CD8-positive, alpha-beta memory T cell (primary cell): ENCODE measurements at places on chromosomes 3 and 15. TPM values are rescaled to one million over a fixed set of nuclear protein-coding genes. Genes with fewer than 3 reads are reported as not detected.

DNA sequence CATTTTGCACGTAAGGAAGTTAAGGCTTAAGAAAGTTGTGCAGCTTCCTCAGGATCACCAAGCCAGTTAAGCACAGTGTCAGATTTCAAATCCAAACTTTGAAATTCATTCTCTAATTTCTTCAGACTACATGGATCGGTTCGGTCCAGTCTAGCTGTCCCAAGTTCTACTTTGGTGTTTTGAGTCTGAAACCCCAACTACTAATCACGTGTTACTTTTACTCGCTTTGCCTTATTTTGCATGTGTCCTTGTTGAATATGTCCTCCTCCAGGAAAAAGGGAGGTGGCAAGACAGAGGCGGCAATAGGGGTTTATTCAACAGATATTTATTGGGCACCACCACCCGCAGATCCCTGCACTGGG lies 522 bp upstream of the GXYLT2 start:
- DNase-seq: no peak

The AADACL2 gene
- not detected for total RNA-seq

DNA sequence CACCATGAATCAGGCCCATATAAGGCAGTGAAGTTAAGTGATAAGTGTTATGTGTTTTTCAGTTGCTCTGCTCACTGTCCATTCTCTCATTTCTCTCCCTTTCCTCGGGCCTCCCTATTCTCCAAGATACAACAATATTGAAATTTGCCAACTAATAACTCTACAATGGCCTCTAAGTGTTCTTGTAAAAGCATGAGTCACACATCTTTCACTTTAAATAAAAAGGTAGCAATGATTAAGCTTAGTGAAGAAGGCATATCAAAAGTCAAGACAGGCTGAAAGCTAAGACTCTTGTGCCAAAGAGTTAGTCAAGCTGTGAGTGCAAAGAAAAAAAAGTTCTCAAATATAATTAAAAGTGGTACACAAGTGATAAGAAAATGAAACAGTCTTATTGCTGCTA lies 675.4 kb downstream of the OTOL1 start:
- DNase-seq: no peak

The ANKRD34C gene
- total RNA-seq: not detected

GRCh38 chr3:4577721-4578120 lies 84.6 kb downstream of the ITPR1 start:
- DNase-seq: no peak

The LRRIQ4 gene
- total RNA-seq: 0.15 TPM

The XPC gene
- 38.8 TPM for total RNA-seq

The CHL1 gene
- total RNA-seq: not detected

DNA sequence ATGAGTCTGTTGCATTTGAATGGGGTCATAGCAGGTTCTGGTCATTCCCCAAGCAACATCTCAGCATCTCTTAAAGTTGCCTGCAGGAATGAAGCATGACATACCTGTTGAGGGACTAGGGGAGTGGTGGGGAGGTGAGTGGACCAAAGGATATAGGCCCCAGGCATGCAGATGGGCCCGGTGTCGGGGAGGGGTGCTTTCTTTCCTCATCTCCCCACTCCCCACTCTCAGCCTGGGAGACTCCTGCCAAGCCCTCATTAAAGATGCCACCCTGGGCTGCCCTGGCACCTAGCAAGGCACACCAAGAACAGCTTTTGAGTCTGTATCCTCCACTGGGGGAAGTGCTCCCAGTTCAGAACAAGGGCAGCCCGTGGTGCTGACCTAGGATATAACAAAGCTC lies 54.2 kb downstream of the GRIP2 start:
- DNase-seq: no peak

DNA sequence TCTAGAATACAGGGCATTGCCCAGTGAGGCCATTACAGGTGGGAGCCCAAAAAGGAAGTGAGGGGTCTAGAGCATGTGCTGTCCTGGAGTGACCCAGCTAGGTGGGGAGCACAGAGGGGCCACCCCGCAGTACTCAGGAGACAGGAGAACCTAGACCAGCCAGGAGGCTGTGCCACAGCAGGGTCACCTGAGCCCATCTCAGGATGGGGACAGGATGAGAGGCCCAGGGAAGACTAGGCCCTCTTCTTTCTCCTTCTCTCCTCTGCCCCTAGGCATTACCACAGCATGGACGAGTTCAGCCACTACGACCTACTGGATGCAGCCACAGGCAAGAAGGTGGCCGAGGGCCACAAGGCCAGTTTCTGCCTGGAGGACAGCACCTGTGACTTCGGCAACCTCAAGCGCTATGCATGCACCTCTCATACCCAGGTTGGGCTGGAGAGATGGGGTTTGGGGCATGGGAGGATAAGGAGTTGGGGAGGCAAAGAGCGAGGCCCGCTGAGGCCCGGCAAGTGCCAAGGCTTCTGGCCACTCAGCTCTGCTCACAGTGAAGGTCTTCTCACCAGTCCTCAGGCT lies 20.6 kb downstream of the LOXL1 start:
- no peak for DNase-seq

GRCh38 chr3:4508048-4508981 lies 15.2 kb downstream of the ITPR1 start:
- DNase-seq: no peak

- DNase-seq: no peak
Measured at GRCh38 chr15:75036212-75036616, 12.8 kb downstream of the PPCDC start.

The KAT2B gene
- total RNA-seq: 48.7 TPM

The STX19 gene
- not detected for total RNA-seq

GRCh38 chr3:55622116-55622515 lies 135.0 kb upstream of the WNT5A start:
- no peak for DNase-seq

DNA sequence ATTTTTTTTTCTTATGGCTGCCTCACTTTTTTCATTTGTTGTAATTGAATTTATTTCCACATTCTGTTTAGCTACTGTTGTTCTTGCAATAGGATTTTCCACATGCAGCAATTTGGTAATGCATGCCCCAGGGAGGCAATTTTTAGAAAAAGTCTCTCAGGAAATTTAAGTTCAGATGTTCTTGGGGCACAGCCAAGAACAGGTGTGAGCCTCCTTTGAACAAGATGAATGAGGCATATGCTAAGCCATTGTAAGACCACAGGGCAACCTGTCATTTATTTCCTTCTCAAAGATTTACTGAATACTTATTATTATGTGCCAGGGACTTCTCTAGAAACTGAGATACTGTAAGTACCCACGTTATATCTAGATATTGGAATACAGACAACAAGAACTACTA lies 549.5 kb downstream of the DIPK2A start:
- no peak for DNase-seq

- DNase-seq: no peak
Measured at GRCh38 chr3:114194750-114195149, 15.9 kb upstream of the DRD3 start.

The H1-8 gene
- total RNA-seq: not detected

DNA sequence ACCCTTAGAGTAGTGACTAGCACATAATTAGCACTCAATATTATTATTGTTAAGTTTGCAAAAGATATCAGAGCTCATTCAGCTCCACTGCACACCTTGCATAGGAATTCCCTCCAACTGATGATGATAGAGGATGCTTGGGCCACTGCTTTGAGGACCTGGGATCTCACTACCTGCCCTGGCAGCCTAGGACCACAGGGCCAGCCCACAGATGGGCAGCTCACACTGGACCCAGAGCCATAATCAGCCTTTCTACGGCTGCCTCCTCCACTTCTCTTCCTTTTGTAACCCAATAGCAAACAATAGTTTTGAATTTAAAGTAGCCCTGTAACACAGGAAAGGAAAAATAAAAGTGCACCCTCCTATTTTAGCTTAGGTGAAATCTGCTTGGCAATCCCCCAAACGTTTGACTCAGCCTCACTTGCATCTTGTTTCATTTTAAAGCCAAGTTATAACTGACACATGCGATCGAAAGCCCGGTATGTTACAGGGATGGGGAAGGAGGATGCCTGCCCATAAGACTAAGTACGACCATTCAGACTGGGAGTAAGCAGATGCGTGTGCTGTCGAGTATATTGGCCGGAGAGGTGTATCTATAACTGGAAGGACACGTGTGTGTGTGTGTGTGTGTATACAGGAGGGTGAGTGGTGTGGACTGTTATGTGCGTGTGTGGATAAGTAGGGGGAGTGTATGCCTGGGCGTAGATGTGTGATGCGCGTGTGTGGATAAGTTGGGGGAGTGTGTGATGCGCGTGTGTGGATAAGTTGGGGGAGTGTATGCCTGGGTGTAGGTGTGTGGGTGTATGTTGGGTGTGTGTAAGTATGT lies 65.9 kb downstream of the CPN2 start:
- DNase-seq: no peak

DNA sequence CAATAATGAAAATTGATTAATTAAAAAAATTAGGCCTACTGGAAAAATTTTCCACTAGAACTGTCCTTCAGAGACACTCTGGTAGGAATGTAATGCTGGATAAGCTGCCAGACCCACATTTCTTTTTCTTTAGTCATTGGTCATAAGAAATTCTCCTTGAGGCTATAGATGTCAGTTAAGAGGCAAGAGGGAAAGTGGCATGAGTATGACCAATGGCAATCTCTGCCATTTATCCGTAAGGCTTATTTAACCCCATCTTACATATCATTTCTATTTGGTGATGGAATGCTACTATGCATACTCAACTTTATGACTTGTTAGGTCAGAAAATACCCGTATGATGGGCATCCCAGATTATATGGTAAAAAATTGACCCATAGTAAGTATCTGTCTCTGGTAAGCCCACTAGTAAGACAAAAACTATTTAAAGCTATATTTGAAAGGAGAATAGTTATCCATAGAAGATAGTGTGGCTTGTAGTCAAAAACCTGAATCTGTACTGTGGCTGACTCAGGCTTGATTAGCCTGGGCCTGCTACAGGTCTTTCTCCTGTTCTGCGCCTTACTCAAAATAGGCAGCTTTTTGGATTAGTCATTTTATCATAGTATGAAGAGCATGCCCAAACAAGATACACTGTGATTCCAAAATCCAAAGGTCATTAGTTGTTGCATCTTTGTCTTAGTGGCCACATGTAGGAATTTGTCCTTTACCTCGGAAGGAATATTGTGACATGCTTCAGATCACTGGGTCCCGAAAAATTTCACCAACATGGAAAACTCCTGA lies 314.7 kb downstream of the PYDC2 start:
- DNase-seq: no peak

GRCh38 chr3:58952128-58952917 lies 97.5 kb downstream of the CFAP20DC start:
- DNase-seq: no peak

DNA sequence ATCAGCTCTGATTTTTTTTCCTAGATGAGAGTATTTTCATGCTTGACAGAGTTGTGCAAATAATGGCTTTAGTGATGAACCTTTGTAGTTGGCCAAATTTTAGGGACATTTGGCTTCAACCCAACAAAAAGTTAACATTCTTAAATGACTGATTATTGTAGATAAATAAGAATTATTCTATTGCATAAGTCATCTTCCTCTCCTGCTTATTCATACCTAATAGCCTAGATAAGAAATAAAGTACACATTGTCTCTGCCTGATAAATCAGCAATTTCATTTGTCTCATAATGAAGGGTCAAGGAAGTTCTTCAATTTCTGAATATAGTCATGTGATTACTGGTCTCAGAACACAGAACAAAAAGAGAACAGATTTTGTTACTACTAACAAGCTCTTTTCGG lies 428.9 kb upstream of the IL12A start:
- DNase-seq: no peak

GRCh38 chr3:154955907-154956533 lies 124.1 kb upstream of the MME start:
- DNase-seq: no peak

DNA sequence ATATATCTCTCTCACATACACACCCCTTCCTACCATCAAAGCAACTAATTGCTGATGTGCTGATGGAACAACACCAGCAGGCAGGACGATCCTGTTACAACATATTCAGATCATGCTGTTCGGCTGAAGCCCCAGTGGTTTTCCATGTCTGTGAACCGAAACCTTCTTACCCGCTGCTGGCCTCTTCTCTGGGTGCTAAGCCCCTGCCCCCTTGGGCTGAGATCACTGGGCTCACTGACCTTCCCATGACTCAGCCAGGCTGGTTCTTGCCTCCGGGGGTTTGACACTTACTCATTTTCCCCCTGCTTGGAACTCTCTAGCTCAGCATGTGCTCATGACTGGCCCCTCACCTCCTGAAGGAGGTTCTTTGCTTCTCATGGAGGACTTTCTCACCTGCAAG lies 122.0 kb upstream of the RGMA start:
- DNase-seq: no peak

DNA sequence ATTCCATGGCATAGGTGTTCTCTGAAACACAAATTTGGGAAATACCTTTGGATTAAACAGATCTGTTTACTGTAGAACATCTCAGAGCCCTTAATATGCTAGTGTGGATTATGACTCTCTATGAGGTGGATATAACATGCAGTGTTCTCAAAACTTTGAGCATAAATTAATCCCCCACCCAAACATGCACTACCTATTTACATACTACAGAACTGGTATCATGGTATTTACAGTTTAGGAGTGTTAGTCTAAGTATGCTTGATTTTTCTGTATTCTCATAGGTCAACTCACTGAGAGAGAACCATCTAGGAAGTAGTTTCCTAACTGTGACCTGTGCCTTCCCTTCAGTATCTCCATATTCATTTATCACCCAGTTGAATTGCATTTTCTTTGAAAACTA lies 30.9 kb upstream of the ZNF609 start:
- no peak for DNase-seq

DNA sequence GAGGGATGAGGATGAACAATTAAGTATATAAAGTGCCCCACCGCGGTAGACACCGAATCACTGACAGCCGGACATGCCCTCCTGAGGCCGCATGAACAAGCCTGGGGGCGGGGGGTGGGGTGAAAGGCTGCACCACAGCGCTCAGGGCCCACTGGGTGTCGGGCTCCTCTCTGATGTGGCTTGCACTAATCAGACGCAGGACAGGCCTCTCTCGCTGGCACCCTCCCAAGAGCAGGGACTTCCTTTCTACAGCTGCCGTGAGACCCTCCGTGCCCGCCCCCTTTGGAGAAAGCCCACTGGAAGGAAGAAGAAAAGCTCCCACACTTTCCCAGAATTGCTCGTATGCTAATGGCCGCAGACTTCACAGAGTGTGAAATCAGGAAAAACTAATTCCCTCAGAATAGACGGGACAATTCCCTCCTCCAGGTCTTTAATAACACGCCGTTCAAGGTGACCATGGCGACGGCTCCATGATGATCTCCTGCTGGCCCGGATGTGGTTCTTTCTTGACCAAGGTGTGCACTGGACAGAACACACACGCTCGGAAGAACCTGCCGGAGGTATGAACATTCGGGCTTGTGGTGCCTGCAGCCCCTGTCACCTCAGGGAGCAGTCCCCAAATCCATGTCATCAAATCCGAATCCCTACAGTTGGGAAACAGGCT lies 32.0 kb downstream of the IQSEC1 start:
- no peak for DNase-seq

The COL6A5 gene
- total RNA-seq: not detected

The CPNE9 gene
- 0.16 TPM for total RNA-seq

The SI gene
- total RNA-seq: not detected

DNA sequence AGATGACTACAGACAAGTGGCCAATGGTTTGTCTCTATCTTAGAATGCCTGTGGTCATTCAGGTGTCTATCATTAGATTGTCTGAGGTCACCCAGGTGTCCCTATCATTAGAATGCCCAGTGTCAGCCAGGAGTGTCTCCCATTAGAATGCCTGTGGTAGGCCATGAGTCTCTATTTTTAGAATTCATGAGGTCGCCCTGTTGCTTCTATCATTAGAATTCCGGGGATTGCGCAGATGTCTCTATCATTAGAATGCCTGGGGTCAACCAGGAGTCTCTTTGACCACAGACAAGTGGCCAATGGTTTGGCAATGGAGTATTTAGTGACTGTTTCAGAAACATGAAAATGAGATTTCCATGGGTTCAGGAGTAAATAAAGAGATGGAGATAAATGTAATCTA lies 7.6 kb downstream of the RTP2 start:
- DNase-seq: no peak

- no peak for DNase-seq
Measured at GRCh38 chr15:93274257-93274656, 185.2 kb upstream of the RGMA start.

The PAQR9 gene
- not detected for total RNA-seq
